ENCODE measurements at places on chromosomes 11 and 22.
A peak's percentile ranks its signal among the peaks of the same experiment; 100 is the strongest.

- DNase-seq: peak; percentile 39
These were observed at the start of the genes LMNTD2 and RASSF7 for GRCh38 chr11:560305-561147. Gene LMNTD2, minus strand, starts transcription at chr11:560738. Its CDS starts 22 bp downstream, at chr11:560716. Gene RASSF7, plus strand, starts transcription at chr11:560970. Its CDS starts 799 bp downstream, at chr11:561769.

- DNase-seq: no peak
These were observed 8.3 kb upstream of the FGF19 start for GRCh38 chr11:69711822-69712801.

DNA sequence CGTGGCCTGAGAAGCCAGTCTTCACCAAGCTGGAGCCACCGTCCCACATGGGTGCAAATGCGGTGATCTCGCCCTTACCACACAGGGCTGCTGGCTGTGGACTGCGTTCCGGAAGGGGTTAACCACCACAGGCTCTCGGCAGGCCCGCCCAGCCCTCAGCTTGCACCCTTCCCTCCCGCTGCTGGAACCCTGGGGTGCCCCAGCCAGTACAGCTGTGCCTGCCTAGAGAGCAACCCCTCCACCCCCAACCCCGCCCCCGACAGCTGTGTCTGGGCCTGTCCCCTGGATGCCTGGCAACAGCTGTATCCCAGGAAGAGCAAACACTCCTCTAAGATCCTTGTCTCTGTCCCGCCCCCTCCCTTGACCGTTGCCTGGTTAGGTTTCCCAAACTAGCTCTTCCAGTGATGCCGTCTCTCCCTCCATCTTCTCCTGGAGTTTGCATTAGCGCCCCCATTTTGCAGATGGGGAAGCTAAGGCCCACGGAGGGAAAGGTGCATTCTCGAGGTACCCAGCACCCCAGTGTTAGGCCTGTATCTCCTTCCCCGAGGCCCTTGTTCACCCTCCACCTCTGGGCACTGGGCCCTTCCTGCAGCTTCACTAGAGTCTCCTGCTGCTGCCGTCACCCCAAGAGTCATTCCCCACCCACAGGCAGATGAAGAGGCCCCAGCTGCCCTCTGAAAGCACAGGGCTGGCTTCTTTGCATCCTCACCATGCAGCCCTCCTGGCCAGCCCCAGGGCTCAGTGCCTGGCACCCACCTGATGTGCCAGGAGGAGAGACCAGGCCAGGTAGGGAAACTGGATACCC, 12.6 kb upstream of the COX8A start:
- peak; percentile 50 for DNase-seq

DNA sequence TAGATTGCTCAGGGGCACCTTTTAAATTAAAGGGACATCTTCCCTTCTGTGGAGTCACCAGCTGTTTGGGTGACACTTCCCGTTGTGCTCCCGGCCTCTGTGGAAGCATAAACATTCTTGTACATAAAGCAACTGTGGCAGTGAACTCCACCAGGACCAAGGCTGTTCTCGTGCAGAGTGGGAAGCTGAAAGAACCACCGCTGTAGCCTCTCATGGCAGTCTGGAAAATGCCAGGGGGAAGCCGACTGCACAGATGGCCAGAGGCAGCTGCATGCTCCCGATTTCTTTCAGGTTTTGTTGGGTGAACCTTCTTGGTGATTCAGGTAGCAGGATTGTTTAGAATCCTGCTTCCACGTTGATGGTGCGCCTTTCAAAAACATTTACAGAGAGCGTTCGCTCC, 10.3 kb downstream of the UBASH3B start:
- no peak for DNase-seq

- DNase-seq: no peak
These were observed 696.7 kb upstream of the CCDC90B start for GRCh38 chr11:83982825-83983224.

DNA sequence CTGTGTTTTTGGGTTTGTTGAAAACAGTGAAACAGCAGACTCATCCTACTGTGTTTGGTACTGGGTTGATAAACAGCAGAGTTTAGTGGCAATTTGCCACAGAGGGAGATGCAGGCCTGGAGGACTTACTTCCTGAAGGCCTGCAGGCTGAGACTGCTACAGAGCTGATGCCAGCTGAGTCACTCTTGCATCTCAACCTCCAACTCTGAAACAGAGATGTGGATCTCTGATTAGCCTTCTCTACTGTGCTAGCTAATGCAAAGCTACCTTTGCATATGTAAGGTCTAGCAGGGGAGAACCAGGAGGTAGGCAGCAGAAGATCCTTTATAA, 14.3 kb downstream of the ATP5MG start:
- peak; percentile 26 for DNase-seq

DNA sequence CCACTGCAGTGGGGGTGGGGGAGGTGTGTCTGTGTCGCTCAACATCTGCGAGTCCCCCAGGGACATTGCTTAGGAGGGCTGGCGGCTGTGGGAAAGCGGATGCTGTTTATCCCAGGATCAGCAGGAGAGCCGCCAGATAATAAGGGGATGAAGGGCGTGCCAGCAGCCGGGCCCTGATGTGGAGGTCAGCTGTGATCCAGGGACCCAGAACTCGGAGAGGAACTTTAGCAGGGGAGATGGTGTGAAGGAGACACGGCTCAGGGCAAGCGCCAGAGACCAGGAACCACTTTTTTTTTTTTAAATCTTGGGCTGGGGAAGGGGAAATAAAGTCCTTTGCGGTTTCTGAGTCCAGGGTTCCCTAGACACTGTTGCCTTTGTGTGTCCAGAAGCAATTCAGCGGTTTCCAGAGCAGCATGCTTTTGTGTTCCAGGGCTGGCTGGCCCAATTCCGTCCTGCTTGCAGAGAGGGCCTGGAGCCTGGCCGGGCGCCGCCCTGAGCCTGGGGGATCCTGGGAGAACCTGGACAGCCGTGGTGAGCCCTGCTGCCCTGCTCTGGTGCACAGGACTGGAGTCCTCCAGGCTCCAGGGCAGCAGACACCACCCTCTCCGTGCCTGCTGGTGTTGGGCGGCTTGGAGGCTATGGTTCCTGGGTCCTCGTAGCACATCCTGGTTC, at the start of gene GRAMD4:
Gene GRAMD4, plus strand, starts transcription at position 557 of the 672 bp plus-strand sequence. CDS start 6,414 bp downstream, outside the sequence.
- DNase-seq: no peak

GRCh38 chr11:4441515-4441914, 7.6 kb upstream of the OR52K2 start:
- DNase-seq: no peak

GRCh38 chr11:96136613-96137298, 206.2 kb downstream of the MAML2 start:
- DNase-seq: no peak

GRCh38 chr11:2673871-2674471, 25.8 kb downstream of the KCNQ1OT1 start:
- no peak for DNase-seq

DNA sequence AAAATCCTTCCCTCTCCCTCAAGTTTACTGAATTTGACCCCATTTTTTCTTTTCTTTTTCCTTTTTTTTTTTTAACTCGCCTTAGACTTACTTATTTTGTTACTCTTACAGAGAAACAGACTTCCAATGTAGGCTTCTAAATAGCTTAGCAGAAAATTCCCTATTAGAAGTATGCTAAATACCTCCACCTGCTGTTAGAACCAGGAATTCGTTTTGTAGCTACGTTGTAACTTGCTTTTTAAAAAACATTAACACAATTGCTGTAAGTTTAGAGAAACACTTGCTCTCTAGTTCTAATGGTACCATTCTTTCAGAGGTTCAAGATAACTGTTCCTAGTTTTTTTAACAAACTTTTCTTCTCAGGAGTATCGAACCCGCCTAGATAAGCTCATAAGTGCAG, 324.2 kb downstream of the DCDC1 start:
- DNase-seq: no peak

DNA sequence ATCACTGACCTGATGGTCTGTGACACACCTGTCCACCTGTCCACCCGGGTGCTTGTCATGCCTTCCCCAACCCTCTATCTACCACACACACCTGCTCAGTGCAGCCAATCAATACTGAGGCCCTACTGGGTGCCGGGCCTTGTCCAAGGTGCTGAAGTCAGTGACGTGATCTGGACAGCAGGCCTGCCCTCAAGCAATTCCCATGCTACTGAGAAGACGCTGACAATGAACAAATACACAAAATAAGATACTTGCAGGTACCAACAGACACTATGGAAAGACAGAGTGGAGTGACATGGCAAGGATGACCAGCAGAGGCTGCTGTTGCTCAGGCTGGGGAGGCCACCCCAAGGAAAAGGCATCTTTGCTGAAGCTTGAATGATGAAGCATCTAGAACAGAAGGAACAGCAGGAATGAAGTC, 21.2 kb downstream of the PLAAT3 start:
- no peak for DNase-seq

GRCh38 chr11:83157594-83158356, 844 bp downstream of the PCF11 start:
- peak; percentile 21 for DNase-seq

GRCh38 chr11:69908511-69909220, 89.5 kb upstream of the FGF3 start:
- no peak for DNase-seq

GRCh38 chr11:12211331-12212065, 101.1 kb downstream of the MICAL2 start:
- DNase-seq: no peak

GRCh38 chr11:86940122-86940777, 14.9 kb downstream of the FZD4 start:
- no peak for DNase-seq

DNA sequence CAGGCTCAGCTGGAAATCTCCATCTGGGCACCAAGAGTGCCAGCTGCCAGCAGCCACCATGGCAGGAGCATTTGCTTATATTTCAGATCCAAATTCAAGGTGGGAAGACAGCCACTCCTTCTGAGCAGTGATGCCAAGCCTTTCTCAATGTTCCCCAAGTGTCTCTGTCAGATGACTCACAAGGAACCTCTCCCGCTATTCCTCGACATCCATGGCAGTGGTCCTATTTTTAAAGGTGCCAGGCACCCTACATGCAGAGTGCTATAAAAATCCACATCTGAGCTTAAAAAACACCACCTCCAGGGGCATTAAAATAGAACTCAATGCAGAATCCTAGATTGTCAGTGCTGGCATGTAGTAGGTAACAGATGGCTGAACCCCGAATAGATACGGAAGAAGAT, 112.1 kb downstream of the SLC1A2 start:
- DNase-seq: no peak
